ENCODE measurements at places on chromosomes 13 and 19.

GRCh38 chr13:32086366-32086765 lies 54.8 kb downstream of the FRY start:
- no peak for DNase-seq

DNA sequence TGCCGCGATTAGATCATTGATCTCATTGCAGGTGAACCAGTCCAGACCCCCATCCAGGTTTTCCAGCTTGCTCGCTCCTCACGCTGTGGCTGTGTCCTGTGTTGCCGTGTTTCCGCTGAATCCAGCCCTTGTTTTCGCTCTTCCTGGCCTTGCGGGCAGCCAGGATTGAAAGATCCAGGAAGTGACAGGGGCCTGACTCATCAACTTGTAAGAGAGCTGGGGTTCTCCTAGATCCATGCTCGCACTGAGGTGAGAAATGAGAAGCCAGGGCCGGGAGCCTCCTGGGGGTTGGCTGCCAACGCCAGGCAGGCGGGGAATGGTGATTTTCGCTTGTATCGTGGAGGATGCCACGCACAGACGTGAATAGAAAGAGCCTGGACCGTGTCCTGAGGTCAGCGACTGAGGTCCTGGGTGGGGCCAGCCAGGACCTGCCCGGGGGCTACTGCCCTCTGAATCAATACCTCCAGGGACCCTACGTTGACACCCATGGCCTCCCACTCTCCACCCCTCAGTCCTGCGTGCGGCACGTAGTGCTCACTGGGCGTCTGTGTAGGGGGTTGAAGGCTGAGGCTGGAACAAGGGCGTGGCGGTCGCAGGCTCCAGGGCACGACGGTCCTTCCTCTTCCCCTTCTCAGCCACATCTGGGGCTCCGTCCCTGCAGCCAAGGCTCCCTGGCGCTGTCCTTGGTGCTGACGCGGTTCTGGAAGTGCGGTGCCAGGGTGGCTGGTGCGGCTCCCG lies 7.3 kb upstream of the PTPRH start:
- peak; percentile 97 for DNase-seq

DNA sequence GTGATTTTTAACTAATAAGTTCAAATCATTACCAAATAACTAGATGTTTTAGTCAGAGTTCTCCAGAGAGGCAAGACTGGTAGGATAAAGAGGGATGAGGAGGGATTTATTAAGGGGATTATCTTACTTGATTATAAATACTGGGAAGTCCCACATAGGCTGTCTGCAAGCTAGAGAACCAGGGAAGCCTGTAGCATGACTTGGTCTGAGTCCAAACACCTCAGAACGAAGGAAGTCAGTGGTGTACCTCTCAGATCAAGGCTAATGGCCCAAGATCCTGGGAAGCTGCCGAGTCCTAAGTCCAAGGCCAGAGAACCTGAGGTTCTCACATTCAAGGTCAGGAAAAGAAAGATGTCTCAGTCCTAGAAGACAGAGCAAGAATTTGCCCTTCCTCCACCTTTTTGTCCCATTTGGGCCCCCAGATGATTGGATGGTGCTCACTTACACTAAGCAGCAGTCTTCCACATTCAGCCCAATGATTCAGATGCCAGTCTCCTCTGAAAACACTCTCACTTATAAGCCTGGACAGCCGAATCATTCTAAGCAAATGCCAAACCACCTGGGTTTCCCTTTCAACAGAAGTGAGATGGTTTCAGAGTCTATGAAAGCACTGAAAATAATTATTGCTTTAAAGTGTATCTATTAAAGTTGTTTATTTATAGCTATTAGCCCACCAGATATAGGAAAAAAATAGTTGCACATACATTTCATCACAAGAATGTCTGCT lies 1599.2 kb downstream of the OLFM4 start:
- no peak for DNase-seq

- no peak for DNase-seq
These were observed 37.7 kb downstream of the GPR42 start for GRCh38 chr19:35408284-35409171.

GRCh38 chr19:14002571-14003250 lies 3.4 kb downstream of the RFX1 start:
- no peak for DNase-seq

DNA sequence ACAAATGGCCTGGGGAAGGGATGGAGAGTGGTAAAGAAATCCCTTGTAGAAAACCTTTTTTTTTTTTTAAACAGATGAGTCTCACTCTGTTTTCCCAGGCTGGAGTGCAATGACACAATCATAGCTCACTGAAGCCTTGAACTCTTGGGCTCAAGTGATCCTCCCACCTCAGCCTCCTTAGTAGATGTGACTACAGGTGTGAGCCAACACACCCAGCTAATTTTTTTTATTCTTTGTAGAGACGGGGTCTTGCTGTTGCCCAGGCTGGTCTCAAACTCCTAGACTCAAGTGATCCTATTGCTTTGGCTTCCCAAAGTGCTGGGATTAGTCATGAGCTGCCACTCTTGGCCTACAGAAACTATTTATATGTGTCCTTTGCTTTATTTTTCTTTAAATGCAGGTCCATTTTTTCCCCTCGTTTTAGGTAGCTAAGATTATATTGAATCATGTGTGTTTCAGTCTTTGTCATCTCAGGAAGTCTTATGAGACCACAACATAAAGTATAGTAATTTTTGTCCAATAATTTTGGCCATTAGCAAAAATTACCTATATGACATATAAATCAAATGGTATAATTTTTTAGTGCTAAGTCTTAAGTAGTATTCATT lies 10.5 kb downstream of the LPAR6 start:
- DNase-seq, result no peak

GRCh38 chr19:11047866-11048265 lies 41.4 kb upstream of the LDLR start:
- no peak for DNase-seq

GRCh38 chr13:22173610-22174009 lies 502.7 kb downstream of the FGF9 start:
- no peak for DNase-seq

- DNase-seq, result no peak
These were observed 3.5 kb upstream of the CIRBP start for GRCh38 chr19:1265615-1266128.

- DNase-seq, result peak; percentile 28
These were observed 449.5 kb downstream of the LIG4 start for GRCh38 chr13:107765724-107766401.

- no peak for DNase-seq
These were observed at the start of gene ATP8B3 for GRCh38 chr19:1811942-1812425. ATP8B3 (minus strand) TSS chr19:1812276; CDS start chr19:1811736, 540 bp downstream.

DNA sequence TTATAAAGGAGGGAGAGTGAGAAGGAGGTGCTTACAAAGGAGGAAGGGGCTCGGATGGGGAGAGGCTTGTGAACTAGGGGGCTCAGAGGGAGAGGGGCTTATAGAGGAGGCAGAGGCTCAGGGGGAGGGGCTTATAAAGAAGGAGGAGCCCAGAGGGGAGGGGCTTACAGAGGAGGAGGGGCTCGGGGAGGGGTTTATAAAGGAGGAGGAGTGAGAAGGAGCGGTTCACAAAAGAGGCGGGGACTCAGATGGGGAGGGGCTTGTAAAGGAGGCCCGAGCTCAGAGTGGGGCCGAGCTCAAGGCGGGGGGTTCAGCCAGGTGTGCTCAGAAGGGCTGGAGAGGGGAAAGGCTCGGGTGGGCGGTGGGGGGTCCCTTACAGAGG lies 500 bp downstream of the SMIM24 start:
- peak; percentile 9 for DNase-seq

- DNase-seq, result no peak
These were observed 106.9 kb downstream of the KLF12 start for GRCh38 chr13:74027161-74027779.

- DNase-seq, result no peak
These were observed 29.1 kb downstream of the ATP12A start for GRCh38 chr13:24709186-24709913.

GRCh38 chr19:54517483-54517882 lies 14.9 kb downstream of the LAIR2 start:
- peak; percentile 74 for DNase-seq

GRCh38 chr13:23685416-23685815 lies 115.2 kb downstream of the TNFRSF19 start:
- no peak for DNase-seq

- no peak for DNase-seq
These were observed 1.5 kb downstream of the TUBGCP3 start for GRCh38 chr13:112586334-112586960.
